Fibroblast of lung (primary cell): ENCODE measurements at places on chromosomes 16 and 17.

GRCh38 chr17:81646869-81647600, 9.3 kb downstream of the PDE6G start:
- DNase-seq = no peak

- no peak for DNase-seq
These were observed 88.5 kb upstream of the HNF1B start for GRCh38 chr17:37833237-37833859.

GRCh38 chr17:4425398-4425797, 8.3 kb upstream of the SPNS3 start:
- DNase-seq = no peak

DNA sequence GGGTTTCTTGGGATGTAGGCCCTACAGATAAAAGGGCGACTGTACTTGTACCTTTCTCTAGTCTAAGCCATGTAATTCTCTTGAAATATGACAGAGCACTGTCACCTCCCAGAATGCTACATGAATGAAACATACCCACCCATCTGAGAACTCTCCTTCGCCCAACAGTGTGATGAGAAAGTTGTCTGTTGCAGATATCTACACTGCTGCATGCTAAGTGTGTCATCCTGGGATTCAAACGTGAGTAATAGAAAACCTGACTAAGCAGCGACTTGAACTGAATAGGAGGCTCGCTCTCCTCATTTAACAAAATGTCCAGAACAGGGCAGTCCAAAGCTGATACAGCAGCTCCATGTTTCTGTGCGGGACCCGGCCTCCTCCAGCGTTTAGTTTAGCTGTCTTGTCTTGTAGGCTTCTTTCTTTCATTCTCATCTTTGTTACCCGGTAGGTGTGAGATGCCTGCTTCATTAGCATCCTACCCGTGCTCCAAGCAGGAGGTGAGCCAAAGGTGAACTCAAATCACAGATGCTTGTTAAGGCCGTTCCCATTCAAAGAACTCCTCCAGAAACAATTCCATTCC, 211.9 kb downstream of the PRKCA start:
- DNase-seq = peak; percentile 77

GRCh38 chr17:81002013-81002384, 10.4 kb downstream of the CHMP6 start:
- DNase-seq = no peak

- peak; percentile 39 for DNase-seq
These were observed 190.7 kb downstream of the KATNIP start for GRCh38 chr16:27740496-27741201.

- peak; percentile 78 for DNase-seq
These were observed 18.4 kb downstream of the CYB5D2 start for GRCh38 chr17:4161192-4161966.

GRCh38 chr16:60204181-60204580, 1470.1 kb upstream of the GOT2 start:
- DNase-seq = peak; percentile 64

GRCh38 chr17:81511554-81511803, 1.1 kb downstream of the ACTG1 start:
- DNase-seq = no peak

DNA sequence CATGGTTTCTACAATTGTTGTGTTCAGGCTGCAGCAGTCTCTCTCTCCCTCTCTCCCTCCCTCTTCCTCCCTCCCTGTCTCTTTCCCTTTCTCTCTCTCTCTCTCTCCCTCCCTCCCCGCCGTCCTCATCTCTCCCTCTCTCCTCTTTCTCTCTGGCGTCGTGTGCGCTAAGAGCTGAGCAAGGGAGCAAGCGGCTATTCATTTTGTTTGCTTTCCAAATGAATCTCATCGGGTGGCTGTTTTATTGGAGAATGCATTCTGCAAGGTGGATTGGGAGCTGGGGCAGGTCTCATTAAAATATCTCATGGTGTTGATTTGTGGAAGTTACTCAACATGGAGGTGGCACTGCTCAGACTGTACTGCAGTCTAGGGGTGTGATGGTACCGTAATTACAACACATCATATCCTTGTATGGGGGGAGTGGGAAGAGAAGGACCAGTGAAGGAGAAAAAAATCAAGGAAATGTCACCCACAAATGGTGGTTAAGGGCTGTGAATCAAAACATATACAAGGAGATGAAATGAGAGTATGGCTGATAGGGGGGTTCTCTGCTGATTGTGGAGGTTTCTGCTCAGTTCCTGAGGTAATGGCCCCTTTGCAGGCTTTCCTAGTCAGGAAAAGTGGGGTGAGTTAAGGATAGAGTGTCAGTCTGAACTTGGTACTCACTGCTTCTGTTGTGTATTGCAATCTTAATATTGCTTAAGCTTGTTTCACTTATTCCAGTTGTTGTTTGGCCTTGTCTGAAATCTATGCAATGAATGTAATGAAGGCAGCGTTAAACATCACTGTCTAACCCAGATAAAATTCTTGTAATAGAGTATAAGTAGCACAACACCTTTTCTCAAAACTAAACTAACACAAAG, 2.7 kb downstream of the MSL1 start:
- peak; percentile 54 for DNase-seq

DNA sequence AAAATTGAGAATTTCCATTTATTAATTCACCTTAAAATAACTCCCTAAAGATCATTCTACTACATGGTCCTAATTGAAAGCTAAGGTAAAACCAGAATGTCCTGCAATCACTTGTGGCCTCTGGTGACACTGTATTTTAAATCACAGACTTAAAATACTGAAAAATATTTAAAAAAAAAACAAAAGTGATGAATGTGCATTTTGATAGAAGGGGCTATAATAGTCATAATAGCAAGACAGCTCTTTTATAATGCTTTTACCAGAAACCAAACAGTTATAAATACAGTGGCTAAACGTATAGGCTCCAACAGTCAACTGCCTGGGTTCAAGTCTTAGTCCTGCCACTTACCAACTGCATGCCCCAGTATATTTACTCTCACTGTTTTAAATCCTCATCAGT, 21.2 kb downstream of the PHLPP2 start:
- DNase-seq = no peak
